CD8-positive, alpha-beta memory T cell (primary cell): ENCODE measurements at places on chromosomes 11 and 22. TPM values are rescaled to one million over a fixed set of nuclear protein-coding genes. Genes with fewer than 3 reads are reported as not detected.

DNA sequence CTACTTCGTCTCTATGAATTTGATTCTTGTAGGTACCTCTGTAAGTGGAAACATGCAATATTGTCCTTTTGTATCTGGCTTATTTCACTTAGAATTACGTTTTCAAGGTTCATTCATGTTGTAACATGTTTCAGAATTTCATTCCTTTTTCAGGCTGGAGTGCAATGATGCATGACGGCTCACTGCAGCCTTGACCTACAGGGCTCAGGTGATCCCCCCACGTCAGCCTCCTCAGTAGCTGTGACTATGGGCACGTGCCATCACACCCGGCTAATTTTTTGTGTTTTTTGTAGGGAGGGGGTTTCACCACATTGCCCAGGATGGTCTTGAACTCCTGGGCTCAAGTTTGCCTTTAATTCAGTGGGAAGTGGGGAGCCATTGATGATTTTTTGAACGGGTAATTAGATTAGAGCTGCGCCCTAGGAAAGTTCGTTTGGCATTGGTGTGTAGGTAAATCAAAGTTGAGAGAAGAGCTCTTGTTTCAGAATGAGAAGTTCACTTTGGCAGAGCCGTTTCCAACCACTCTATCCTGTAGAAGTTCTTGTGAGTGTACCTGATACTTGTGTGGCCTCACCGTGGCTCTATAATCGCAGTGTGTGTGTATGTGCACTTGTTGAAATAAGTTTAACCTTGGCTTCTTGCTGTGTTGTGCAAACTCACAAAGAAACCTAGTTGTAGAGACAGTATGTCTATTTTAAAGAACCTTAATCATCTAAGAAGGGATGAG lies 115.9 kb downstream of the NAV2 start:
- DNase-seq, result no peak

- DNase-seq, result no peak
Measured at GRCh38 chr11:130715085-130715876, 201.0 kb downstream of the SNX19 start.

GRCh38 chr22:33577862-33578411 lies 342.3 kb downstream of the LARGE1 start:
- DNase-seq, result no peak

GRCh38 chr11:86517557-86517956 lies 142.9 kb downstream of the CCDC81 start:
- no peak for DNase-seq

DNA sequence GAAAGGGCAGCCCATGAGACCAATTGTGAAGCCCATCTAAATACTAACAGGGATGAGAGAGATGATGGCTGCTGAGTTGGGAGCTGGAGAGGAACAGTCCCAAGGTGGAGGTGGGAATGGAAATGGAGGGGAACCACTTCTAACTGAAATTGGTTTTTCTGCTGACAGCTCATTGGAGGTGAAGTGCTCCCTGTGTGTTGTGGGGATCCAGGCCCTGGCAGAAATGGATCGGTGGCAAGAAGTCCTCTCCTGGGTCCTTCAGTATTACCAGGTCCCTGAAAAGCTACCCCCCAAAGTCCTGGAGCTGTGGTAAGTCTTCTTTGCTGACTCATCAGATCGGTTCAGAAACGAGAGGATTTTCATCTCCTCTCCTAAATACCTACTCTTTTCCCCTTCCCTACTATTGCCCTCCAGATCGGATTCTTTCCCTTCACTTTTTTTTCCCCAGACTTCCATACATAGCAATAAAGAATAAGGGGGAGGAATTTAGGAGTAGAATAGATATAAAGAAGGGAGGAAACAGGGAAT lies 2.0 kb downstream of the PEX26 start:
- DNase-seq, result no peak

DNA sequence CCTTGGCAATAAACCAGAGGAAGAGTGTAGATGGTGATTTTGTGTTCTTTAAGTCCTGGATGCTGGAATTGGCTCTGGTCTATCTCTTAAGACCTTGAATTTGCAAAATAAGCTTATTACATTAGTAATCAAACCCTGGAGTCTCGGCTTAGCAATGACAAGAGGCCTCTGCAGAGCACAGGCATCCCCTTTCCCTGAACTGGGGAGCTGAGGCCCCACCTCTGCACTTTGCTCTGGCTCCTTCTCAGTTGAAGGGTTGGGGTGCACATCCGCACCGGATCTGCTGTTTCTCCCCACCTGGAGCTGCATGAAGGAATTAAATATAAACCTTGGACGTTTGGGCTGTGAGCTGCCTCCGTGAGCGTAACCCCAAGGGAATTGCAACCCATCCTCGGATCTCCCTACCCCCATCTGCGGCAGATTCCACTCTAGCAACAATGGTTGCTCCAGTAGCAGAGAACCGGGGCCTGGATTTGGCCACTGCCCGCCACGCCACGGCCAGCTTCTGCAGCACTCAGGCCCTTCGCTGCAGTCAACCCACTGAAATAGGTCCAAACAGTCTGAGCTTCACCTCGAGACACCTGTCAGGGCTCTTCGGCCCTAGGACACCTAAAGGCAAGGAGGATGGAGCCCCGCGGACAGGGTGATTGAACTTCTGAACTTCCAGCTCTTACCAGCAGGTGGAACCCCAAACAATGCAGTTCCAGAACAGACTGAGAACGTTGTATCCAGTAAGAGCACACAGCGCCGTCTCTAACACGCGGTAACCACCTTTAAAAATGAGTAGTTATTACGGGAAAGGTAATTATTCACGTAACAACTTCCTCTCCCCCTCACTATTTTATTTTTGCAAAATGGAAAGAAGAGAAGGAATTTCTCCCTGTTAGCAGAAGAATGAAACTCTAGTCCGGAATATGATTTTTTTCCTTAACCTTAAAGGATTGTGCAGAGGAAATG lies 54.8 kb upstream of the CAPRIN1 start:
- DNase-seq, result peak; percentile 72

- no peak for DNase-seq
Measured at GRCh38 chr11:69574608-69575255, 66.2 kb upstream of the CCND1 start.

- no peak for DNase-seq
Measured at GRCh38 chr11:84437071-84437980, 1151.2 kb upstream of the CCDC90B start.

DNA sequence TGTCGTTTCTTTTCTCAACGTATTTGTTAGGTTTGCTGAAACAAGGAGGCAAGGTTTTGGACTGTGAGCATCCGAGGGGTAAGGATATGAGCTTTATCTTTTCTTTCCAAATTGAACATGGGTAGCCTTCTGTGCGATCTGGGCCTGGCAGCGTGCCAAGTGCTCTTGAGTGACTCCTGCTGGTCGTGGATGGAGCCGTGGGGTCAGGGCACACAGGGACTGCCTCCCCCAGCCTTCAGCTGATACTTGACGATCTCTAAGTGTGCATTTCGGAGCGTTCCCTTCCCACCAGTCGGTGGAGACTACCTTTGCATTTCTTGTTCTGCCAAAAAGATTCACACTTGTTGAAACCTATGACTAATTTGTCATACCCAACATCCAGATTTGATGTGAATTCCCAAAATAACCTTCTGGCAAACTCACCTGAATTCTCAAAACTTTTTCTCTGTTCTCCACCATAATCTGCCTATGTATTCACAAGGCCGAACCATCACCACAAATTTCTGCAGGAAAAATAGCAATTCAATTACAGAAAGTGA lies 40.1 kb upstream of the CLMP start:
- peak; percentile 21 for DNase-seq

DNA sequence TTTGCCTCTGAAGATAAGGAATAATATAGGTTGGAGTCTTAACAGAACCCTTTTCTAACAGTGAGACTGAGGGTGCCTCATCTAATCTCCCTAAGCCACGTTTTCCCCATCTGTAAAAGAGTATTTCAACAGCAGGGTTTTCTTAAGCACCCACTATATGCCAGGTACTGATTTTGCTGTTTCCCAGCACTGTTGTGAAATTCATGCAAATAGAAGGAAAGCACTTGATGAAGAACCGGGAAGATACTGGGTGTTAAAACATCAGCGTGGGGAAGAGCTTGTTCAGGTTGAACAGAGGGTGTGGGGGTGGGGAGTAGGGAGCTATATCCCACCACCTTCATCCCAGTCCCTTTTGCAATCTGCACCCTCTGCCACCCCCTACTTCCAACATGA lies 2.8 kb downstream of the HMOX1 start:
- no peak for DNase-seq

DNA sequence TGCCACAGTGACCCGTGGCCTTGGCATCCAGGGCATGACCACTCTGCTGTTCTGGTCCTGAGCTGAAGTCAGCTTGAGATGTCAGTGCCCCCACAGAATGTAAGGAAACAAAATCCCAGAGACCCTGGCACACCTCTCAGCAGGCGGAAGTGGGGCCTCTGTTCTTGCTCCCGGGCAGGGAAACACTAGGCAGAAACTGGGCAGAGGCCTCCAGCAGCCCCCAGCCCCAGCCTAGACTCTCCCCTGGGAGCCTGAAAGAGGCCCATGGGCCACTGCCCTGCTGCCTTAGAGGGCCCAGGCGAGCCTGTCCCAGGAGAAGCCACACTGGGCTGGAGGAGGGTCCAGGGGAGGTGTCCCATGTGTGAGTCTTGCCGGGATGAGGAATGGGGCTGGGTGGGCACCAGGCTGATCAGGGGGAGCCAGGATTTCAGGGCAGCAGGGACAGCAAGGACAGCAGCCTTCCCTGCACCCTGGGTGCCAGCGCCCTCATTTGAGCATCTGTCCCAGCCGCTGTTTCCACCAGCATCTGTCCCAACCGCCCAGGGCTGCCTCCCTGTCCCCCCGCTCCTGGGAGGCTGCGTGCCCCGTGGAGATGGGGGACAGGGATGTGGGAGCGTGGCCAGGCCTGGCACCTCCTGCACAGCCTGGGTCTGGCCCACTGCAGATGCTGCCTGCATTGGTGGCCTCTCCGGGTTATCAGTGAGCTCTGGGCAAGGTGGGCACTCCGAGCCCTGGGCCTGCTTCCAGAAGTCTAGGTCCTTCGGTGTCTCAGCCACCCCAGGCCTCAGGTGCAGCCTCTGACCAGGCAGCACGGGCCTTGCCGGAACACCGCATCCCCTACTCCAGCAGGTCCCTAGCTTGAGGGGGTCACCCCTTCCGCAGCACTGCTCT lies 1072.4 kb downstream of the BRD1 start:
- no peak for DNase-seq

GRCh38 chr11:103637295-103637694 lies 399.1 kb upstream of the DDI1 start:
- no peak for DNase-seq

- DNase-seq, result no peak
Measured at GRCh38 chr11:84501750-84502149, 1125.4 kb downstream of the DLG2 start.

- no peak for DNase-seq
Measured at GRCh38 chr11:61279934-61280659, 15.0 kb downstream of the VWCE start.

DNA sequence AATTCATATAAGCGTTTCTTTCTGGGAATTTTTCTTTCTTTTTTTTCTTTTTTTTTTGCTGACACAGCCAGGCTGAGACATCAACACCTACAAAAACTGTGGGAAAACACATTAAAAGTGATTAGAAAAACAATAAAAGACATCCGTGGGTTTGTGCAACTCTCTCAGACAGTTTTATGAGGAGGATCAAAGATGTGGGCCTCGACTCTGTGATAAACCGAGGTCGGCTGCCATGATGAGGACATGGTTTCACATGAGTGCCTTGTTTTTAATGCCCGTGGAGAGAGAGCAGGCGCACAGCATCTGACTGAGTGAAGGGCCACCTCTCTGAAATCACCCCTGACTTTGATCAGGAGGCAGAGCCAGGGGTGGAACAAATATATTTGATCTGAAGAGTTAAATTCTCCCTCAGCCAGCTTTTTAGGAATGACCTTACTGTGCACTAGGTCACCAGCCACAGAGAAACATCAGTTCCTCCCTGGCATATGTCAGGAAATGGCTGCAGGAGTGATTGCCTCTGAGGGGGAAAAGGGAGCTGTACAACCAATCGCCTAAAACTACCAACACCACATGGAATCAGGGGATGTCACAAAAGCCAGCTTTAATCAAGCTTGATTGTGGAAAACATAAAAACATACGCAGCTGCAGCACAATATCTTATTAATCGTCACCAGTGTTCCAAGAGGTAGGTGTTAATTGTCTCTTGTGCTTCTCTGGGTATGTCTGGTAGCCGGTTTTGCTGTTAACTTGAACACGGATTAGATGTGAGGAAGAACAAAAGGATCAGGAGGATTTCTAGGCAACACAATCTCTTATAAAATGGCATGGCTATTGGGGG lies 164.7 kb downstream of the MAML2 start:
- DNase-seq, result no peak

- peak; percentile 39 for DNase-seq
Measured at GRCh38 chr11:65646958-65647701, 9.2 kb downstream of the SIPA1 start.

GRCh38 chr22:45608763-45609180 lies 62.9 kb upstream of the ATXN10 start:
- no peak for DNase-seq

- no peak for DNase-seq
Measured at GRCh38 chr22:37154925-37155712, 5.4 kb upstream of the IL2RB start.

GRCh38 chr22:47233316-47234243 lies 471.1 kb downstream of the TBC1D22A start:
- no peak for DNase-seq

DNA sequence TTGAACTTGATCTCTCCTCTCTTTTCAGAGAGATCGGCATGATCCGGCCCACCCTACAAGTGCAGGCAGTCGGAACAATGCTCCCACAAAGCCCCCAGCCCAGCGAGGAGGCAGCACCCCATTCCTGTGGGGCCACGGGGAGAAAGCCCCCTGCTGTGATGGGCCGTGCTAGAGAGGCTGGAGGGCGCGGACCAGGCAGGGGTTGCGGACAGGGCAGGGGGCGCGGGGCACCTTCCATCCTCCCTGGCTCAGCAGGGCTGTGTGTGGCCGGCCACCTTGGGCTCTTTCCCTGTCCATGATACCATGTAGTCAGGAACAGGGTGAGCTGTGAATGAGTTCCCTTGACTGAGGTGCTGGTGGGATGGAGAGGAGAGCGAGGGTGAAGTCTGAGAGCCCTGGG lies 379.8 kb downstream of the BRD1 start:
- no peak for DNase-seq

DNA sequence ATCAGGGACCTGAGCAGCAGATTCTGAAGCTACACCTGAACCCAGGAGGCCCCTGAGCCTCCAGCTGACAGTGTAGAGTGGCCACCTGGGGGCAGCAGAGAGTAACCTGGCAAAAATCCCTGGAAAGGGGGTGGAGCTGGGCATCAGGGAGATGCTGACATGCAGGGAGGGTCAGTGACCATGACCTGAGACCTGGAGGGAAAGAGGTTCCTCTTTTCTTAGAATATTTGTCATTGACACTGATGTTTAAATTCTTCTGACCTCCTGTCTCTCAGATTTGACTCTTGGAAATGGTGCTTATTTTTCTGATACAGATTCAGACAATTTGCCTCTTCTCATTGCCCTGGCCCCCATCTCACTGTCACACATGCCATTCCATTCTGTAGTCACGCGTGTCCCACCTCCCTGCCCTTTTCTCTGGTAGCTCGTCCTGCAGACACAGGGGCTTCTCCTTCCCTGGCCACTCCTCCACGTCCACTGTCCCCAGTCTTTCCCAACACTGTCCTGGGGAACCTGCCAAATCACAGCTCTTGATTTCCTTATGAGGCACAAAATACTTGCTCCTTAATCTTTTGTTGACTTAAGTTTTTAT lies 117.2 kb upstream of the IGLL5 start:
- peak; percentile 37 for DNase-seq

Gene RNF26
- total RNA-seq, result 33.2 TPM

Gene DGCR6L
- 46.8 TPM for total RNA-seq

Gene MUS81
- total RNA-seq, result 85.8 TPM

Gene LDHAL6A
- not detected for total RNA-seq

Gene THY1
- 0.40 TPM for total RNA-seq

Gene OR52E8
- total RNA-seq, result not detected

Gene MRGPRX4
- total RNA-seq, result not detected

Gene GSTT2B
- total RNA-seq, result not detected

Gene CFAP68
- 36.7 TPM for total RNA-seq

Gene AIFM3
- 0.33 TPM for total RNA-seq

Gene GVQW3
- total RNA-seq, result 2.5 TPM

Gene FAM83F
- 0.51 TPM for total RNA-seq
